Breast epithelium (tissue), 4 donors: ENCODE measurements at places on chromosomes 5 and 9.

GRCh38 chr5:81767938-81768337 lies 17.0 kb upstream of the SSBP2 start:
- no peak overlapping the region for H3K4me3 ChIP-seq
- peak overlapping the region; percentile 1 for H3K27ac ChIP-seq
- no peaks in the 10 kb centered on the region for H3K27me3 ChIP-seq
- H3K4me1 ChIP-seq, result no peaks in the 10 kb centered on the region
- no peaks in the 10 kb centered on the region for H3K36me3 ChIP-seq

DNA sequence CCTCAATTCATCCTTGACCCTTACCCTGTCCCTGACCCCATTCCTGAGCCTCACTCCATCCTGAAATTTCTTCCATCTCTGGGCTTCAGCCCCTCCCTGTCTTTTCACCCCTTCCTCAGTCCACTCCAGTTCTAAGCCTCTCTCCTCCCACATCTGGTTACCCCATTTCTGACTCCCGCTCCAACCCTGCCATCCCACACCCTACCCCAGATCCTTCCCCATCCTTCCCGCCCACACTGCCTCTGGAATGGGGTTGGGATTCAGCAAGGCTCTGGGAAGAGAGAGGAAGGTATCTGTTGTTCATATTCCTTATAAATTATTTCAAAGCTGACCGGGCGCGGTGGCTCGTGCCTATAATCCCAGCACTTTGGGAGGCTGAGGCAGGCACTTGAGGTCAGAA lies 29.9 kb upstream of the MVB12B start:
- H3K36me3 ChIP-seq, result no peaks in the 10 kb centered on the region
- no peak for DNase-seq
- H3K4me1 ChIP-seq, result no peaks in the 10 kb centered on the region

GRCh38 chr5:129077433-129078075 lies 17.0 kb upstream of the ISOC1 start:
- H3K36me3 ChIP-seq, result no peaks in the 10 kb centered on the region
- H3K4me1 ChIP-seq, result no peaks in the 10 kb centered on the region
- no peaks in the 10 kb centered on the region for H3K27me3 ChIP-seq
- DNase-seq, result no peak
- no peak overlapping the region for H3K27ac ChIP-seq

DNA sequence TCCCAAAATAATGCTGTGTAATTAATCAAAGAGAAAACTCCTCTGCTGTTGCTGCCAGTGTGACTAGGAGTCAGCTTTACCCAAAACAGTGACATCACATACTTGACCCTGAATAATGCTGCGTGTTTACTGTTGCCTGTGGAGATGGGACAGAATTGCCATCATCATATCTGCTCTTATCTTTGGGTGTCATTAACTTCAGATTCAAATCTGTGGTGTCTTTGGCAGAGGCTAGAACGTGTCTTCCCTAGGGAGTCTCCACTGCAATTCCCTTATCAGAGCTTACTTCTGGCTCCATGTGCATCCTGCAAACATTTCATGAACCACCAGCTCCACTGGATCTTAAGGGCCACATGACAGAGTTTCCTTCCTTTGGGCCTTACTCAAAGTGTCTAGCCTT lies 88.9 kb upstream of the MRPS30 start:
- no peak for DNase-seq
- no peaks in the 10 kb centered on the region for H3K36me3 ChIP-seq
- no peak overlapping the region for H3K27ac ChIP-seq
- H3K4me3 ChIP-seq, result no peak overlapping the region
- H3K4me1 ChIP-seq, result no peaks in the 10 kb centered on the region

DNA sequence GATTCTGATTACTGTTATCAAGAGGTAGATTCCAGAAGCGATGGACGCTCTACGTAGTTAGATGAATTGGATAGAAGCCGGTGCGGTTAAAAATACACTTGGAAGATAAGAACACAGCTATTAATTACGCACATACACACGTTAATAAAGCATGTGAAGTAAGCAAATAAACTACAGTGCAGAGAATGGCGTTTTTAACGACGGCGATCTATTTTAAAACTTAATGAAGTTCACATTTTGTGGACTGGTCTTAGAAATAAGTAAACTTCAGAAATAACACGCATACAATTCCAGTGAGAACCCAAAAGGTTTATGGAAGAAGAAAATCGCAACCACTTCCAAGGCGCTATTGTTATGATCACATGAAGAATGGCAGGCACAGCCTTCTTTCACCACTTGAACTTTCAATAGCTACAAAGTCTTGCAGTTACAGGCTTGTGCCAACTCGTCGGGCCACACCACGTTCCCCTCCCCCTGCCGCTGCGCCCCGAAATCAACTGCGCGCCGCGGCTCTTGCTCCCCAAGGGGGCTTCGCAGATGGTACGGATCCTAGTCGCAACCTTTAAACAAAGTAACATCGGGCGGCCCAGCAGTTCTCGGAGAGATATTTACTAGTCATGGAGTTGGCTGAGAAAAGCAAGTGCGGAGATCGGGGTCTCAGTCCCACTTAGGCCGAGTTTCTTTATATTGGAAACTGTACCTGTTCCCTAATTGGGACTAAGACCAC lies 866 bp upstream of the SEMA6A start:
- no peaks in the 10 kb centered on the region for H3K4me1 ChIP-seq
- no peaks in the 10 kb centered on the region for H3K36me3 ChIP-seq
- no peaks in the 10 kb centered on the region for H3K27me3 ChIP-seq
- peak overlapping the region; percentile 80 for H3K27ac ChIP-seq
- no peak for DNase-seq

DNA sequence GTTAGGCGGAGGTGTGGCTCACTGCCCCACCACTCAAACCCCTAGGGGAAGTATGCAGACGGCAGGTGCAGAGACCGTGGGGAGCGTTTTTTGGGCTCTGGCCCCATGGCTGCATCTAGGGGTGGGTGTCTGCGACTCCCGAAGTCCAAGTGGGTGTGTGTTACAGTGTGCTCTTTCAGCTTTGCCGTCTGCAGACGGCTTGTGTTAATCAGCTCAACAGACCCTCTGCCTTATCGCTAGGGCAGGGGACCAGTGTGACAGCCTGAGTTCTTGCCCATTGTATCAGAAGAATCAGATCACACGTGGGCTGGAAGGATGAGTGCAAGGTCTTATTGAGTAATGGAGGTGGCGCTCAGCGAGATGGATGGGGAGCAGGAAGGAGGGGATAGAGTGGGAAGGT lies 162.8 kb downstream of the ENC1 start:
- no peaks in the 10 kb centered on the region for H3K36me3 ChIP-seq
- no peaks in the 10 kb centered on the region for H3K4me1 ChIP-seq

GRCh38 chr5:51838459-51838858 lies 455.2 kb downstream of the ISL1 start:
- no peaks in the 10 kb centered on the region for H3K36me3 ChIP-seq
- H3K4me3 ChIP-seq, result no peak overlapping the region
- no peaks in the 10 kb centered on the region for H3K27me3 ChIP-seq
- DNase-seq, result no peak
